ENCODE measurements at places on chromosomes 6 and 20.
A peak's percentile ranks its signal among the peaks of the same experiment; 100 is the strongest.

- DNase-seq, result no peak
Measured at GRCh38 chr20:58478141-58478805, 36.9 kb downstream of the APCDD1L start.

DNA sequence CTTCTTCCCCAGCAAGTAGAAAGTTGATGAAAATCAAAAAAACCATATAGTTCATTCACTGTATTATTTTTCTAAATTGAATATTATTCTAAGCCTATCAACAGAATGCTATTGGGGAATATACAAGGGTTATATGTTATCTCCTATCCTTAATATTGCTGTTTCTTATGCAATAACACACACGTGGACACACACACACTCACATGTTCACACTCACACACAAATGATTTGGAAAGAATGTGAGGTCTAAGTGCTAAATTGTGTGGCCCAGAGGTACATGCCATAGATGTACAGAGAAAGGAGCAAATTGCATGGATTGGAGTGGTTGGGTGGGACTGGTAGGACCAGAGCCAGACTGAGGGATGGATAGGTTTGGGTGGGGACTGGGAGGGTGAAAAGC, 45.1 kb downstream of the RIOK1 start:
- no peak for DNase-seq

DNA sequence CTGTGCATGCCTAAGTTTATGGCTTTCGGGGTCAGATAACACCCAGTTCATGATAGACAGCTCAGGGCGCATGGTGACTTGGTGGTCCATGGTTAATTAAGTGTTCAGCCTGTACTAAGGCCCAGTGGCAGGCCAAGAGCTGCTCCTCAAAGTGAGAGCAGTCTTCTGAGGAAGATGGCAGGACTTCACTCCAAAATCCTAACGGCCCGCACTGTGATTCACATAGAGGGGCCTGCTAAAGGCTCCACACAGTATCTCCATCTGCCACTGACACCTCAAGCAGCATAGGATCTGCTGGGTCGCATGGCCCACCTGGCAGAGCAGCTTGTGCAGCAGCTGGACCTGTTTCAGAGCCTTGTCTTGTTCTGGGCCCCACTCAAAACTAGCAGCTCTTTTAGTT, 10.6 kb upstream of the CST7 start:
- no peak for DNase-seq

- DNase-seq, result no peak
Measured at GRCh38 chr6:4610256-4610655, 165.9 kb upstream of the CDYL start.

DNA sequence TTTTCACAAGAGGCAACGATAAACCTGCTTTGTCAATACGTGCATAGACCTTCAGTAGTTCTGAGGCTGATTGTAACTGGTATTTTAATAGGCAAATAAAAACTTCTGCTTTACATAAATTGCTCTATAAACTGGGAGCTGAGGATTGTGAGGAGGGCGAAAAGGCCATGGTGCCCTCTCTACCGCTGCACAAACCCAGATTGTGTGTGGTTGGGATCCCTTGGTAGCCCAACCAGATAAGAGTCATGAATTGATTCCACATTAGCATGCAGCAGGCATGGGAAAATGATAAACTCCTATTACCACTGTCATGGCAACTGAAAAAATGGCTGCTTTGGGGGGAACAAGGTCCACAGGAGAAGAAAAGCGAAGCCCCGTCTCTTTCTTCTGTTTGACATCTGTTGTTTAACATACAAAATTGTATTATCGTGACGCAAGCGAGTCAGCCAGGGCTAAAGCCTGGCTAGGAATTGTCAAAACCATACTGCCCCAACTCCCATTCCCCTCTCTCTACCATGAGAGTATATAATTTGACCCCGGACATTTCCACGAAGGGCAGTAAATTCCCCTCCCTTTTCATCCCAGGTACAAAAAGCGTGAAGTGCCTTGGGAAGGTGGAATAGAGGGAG, 157.8 kb upstream of the SALL4 start:
- DNase-seq, result no peak

DNA sequence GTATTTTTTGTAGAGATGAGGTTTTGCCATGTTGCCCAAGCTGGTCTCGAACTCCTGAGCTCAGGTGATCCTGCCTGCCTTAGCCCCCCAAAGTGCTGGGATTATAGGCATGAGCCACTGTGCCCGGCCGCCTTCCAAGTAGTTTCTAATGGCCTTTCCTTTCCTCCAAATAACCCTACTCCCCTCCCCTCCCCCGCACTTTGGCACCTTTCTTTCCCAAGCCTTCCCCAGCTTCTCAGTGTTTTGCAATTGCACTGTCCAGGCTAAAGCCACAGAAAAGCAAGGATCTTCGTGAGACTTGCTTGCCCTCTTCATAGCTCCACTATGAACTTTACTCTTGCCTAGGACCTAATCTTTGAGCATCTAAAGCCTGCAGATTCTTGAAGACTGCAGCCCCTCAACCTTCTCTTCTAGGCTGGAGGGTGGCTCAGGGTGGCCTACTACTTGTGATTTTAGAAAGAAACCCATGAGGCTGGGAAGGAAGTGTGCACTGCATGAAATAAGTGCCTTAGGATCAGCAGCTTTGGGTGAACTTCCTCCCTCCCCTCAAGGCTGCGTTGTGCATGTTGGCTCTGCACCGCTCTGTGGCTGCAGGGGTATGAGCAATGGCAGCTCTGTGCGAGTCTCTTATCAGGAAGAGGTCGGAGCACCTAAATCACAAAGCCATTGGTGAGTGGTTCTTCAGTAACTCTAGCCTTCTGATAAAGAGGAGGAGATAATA, 152.4 kb upstream of the SNX9 start:
- peak; percentile 79 for DNase-seq

- no peak for DNase-seq
Measured at GRCh38 chr20:63056236-63057170, 49.7 kb upstream of the BHLHE23 start.

- DNase-seq, result no peak
Measured at GRCh38 chr6:89139509-89140346, 6.1 kb upstream of the PM20D2 start.

DNA sequence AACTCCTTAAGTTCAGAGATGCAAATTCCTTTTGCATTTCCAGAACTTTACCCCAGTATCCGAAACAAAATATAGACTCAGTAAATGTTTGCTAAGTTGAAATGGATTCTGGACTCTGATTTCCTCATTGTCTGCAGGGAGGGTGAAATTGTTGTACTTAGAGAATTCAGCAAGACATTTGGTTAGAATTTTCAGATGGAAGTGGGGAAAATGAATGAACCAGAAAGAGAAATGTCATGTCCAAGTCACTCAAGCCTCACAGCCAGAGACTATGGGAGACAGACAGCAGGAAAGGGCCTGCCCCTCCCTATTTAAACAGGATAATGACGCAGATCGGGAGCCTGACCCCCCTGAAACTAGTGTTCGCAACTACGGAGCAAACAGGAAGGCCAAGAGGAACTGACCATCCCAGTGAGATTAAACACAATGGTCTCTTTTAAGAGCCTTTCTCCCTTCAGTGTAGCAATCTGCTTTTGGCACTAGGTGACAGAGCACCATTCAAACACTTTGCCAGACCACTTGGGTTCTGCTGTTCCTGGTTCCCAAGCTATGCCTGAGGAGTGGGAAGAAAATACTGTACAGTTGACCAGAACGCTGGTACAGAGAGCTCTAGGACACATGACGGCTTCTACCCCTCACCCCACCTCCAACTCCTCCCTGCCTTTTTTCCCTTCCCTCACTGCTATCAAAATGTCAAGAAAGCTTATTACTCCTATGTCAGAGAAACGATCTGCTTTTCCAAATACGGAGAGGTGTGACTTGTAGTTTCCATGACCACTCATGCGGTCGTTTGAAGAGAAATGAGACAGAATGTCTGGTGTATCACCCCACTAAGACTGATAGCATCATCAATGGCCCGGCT, 13.7 kb downstream of the NEDD9 start:
- peak; percentile 13 for DNase-seq

DNA sequence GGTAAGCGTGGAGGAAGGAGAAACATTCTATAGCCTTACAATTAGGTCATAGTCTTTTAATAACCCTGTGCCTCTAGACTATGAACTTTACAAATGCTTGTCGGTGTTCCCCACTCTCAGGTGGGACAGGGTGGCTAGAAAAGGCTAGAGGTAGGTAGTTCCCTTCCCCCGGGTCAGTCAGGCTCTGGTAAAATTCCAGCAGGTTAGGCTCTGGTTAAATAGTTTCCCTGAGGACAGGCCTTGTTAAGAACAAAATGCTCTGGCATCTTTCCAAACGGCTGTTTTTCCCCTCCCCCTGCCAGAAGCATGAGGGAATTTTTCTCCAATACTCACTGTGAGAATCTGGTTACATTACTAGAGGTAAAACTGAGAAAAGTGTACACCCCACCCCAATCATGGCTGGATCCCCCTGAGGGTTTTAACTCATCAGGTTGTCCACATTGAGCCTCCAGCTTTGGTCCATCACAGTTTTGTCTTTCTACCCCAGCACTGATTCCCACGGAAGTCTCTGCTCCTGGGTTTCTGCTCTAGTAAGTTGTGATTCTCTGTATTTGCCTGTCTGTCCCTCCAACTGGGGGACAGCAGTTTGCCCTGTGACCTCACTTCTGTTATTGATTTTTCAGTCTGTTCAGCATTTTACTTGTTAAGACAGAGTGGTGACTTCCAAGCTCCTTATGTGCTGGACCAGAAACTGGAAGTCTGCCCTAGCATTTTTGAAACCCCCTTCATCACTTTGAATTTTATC, 84.7 kb upstream of the ADGRF1 start:
- no peak for DNase-seq

- no peak for DNase-seq
Measured at GRCh38 chr20:57834306-57835073, 124.7 kb upstream of the PMEPA1 start.

DNA sequence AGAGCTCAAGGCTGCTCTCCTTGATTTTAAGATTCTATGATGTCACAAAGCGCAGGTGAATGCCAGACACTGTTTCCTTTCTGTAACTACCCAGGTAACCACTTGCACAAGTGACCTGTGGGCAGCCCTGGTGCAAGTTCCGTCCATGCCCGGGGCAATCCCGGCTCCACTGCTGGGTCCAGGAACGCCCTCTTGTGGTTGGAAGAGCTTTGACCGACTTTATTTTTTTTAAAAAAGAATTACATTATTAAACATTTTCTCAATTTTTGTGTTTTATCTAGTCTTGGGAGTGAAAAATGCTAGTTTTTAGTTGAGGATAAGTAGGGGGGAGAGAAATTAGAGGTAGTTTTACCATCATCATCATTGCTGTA, 695.2 kb downstream of the QKI start:
- DNase-seq, result peak; percentile 31

- DNase-seq, result no peak
Measured at GRCh38 chr6:126051791-126052190, 65.5 kb downstream of the TRMT11 start.

GRCh38 chr6:411402-412145, 20.0 kb downstream of the IRF4 start:
- no peak for DNase-seq

DNA sequence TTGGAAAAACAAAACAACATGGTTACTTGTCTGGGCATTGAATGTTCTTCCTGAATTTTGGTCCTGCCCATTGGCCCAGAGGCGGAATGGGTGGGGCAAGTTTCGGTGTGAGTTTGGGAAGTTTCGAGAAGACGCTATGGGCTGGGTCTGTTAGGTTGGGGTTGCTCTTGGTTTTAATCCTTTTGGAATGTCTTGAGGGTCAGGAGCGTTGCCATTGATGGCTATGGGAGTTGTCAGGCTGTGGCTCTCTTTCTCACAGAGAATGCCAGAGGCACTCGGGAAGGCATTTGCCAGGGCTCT, 135.0 kb downstream of the LRRC1 start:
- no peak for DNase-seq

- no peak for DNase-seq
Measured at GRCh38 chr6:79461205-79461604, 76.0 kb downstream of the LCA5 start.

- no peak for DNase-seq
Measured at GRCh38 chr6:159203304-159204005, 34.3 kb downstream of the FNDC1 start.

DNA sequence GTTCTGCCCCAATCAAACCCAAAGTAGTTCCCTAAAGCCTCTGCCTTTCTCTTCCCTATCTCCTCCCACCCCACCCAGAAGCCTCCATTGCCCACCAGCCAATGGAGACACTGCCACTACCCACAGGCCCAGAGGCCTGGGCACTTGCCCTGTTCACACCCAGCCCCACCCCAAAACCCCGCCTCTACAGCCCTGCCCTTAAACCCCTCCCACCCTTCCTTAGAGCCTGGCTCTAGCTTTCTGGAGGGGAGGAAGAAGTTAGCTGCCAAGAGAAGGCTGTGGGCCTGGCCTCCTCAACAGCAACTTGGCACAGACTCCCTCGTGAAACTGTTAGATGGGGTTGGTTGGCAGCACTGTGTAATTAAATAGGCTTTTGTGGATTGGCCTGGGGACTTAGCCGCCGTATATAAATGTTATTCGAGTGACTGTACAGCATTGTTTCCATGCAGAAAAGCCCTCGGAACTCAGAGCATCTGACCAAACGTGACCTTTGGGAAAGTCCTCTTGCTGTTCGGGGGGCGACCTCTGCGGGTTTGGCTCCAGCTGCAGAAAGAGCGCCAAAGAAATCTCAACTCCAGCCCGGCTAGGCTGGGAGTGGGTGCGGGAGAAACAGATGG, 31.4 kb downstream of the COL11A2 start:
- peak; percentile 79 for DNase-seq

DNA sequence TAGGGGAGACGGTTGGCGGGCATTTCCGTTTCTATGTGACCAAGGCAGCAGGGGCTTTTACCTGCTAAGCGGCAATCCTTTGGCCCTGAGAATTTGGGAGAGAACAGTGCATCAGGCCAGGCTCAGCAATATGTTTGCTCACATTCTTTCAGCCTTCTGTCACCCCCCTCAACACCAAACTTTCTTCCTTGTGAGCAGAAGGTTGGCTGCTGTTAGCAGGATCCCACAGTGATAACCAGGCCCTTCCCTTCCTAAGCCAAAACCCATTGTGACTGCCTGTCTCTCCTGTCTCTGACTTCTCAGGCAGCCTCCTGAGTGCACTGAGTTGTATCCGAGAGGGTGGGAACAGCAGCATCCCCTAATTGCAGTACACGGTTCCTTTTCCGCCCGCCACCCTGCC, 43.7 kb downstream of the STK35 start:
- no peak for DNase-seq

- DNase-seq, result no peak
Measured at GRCh38 chr6:117194978-117195377, 70.4 kb upstream of the VGLL2 start.

GRCh38 chr20:22473293-22473692, 111.1 kb downstream of the FOXA2 start:
- DNase-seq, result no peak
